CD8-positive, alpha-beta memory T cell (primary cell): ENCODE measurements at places on chromosomes 7 and 10.
A peak's percentile ranks its signal among the peaks of the same experiment; 100 is the strongest.

- DNase-seq, result no peak
Observed at GRCh38 chr7:130134106-130134636, 63.8 kb downstream of the KLHDC10 start.

DNA sequence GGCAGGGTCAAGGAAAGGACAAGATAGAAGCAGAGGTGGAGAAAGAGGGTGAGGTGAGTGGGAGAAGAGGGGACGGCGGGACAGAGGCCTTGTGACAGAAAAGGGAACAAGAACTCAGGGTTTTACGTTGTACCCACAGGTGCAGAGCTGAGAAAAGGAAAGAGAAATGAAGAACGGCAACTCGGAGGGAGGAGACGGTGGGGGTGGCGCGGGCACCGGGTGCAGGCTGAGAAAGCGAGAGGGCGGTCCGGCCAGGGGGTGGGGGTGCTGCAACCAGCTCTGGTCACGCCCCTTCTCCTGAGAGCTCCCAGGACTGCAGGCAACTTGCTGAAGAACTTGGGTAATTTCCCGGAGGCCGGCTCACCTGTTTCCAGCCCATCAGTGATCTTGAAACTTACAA is 65.3 kb downstream of the CARD11 start:
- DNase-seq, result peak; percentile 49

- DNase-seq, result no peak
Observed at GRCh38 chr7:140656548-140657515, 15.9 kb upstream of the ADCK2 start.

- no peak for DNase-seq
Observed at GRCh38 chr7:101690061-101690460, 61.0 kb upstream of the MYL10 start.

- no peak for DNase-seq
Observed at GRCh38 chr7:158014976-158015375, 572.6 kb downstream of the PTPRN2 start.

GRCh38 chr7:81769891-81770727 is at the start of gene HGF:
TSS of gene HGF (minus strand) at chr7:81770047. CDS start at chr7:81769971, 76 bp downstream.
- DNase-seq, result no peak

GRCh38 chr10:24952143-24952706 is at the start of gene PRTFDC1:
TSS of gene PRTFDC1 (minus strand) at chr10:24952606. CDS start at chr10:24952575, 31 bp downstream.
- no peak for DNase-seq

DNA sequence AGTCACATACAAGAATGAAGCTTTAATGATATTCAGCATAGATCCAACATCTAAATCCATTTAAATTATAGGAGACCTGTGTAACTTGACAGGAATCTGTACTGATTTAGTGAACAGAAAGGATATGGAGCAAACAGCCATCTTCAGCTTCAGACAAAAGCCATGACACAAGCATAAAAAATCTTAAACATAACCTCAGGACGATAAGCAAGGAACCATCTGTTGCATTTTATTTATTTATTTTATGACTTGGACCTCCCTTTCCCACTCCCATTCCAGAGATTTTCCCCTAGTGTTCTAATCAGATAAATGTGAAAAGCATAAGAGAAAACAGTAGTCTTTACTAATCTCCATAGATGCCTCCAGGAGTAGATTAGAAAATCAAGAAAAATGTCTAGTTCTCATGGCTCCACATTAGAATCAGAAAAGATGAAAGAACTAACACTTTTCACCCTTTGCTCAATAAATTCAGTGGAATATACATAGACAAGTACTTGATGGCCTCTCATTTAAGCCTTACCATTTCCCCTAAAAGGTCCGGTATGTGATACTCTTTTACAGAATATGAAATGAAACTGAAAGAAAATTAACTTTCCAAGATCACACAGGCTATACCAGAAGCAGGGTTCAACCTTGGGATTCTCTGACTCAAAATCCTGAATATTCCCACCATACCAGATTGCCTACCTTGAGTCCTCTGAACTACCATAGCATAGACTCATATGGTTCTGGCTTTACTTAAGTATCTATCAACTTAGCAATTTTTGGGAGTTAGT is 15.2 kb downstream of the CACNA2D1 start:
- no peak for DNase-seq

- DNase-seq, result no peak
Observed at GRCh38 chr7:121302214-121302745, 26.5 kb upstream of the WNT16 start.

- no peak for DNase-seq
Observed at GRCh38 chr7:28871631-28872030, 86.5 kb downstream of the TRIL start.

GRCh38 chr10:64959883-64960282 is 1438.7 kb downstream of the REEP3 start:
- no peak for DNase-seq

- DNase-seq, result no peak
Observed at GRCh38 chr10:31467791-31468535, 148.9 kb downstream of the ZEB1 start.

GRCh38 chr7:11557627-11558026 is 274.4 kb downstream of the THSD7A start:
- DNase-seq, result no peak

DNA sequence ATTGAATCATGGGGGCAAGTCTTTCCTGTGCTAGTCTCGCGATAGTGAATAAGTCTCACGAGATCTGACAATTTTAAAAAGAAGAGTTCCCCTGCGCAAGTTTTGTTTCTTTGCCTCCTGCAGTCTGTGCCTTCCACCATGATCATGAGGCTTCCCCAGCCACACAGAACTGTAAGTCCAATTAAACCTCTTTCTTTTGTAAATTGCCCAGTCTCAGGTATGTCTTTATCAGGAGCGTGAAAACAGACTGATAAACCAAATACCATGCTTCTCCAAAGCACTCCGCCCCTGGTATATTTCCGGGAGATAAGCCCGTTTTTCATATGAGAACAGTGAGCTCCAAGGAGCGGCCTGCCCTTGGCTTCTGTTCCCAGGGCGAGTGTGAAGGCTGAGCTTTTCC is 118.9 kb downstream of the EVX1 start:
- no peak for DNase-seq

GRCh38 chr7:24244554-24244953 is 39.4 kb upstream of the NPY start:
- DNase-seq, result no peak

GRCh38 chr10:116209781-116210180 is 63.2 kb downstream of the GFRA1 start:
- no peak for DNase-seq

GRCh38 chr10:48414778-48415177 is 108.3 kb downstream of the MAPK8 start:
- no peak for DNase-seq

DNA sequence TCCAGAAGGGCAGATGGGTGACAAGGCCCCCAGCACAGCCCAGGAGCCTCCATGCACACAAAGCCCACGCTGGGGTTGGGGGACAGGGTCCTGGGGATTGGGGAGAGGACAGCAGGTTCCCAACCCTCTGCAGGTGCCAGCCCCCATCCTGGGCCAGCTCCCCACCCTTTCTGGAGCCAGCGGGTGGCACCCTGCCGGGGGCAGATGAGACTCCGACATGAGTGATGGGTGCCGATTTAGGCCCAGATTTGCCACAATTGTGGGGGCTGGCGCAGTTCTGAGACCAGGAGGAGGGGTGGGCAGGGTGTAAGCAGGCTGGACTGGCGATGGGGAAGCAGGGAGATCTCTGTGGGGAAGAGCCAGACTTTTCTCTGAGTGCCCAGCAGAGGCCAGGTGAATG is 49.3 kb upstream of the SLF2 start:
- DNase-seq, result no peak

GRCh38 chr7:957418-958220 is 3.1 kb upstream of the ADAP1 start:
- no peak for DNase-seq

- no peak for DNase-seq
Observed at GRCh38 chr7:29322023-29322712, 127.6 kb downstream of the CHN2 start.

DNA sequence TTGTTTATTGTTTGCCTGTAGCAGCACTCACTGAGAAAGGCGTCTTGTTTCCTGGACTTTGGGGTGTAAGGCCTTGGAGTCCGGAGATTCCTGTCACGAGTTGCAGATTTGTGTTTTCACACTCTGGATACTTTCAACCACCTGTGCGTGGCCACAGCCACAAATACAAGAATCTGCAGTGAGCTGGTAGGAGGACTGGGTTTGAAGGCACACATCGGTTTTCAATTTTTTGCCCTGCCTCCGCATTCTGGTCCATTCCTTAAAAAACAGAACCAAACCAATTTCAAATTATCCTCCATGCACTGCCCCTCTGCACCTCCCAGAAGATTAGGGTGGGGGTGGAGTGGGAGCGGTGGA is 619 bp downstream of the EXOC4 start:
- DNase-seq, result peak; percentile 5
